ENCODE measurements at places on chromosomes 3 and 15.
A peak's percentile ranks its signal among the peaks of the same experiment; 100 is the strongest.

DNA sequence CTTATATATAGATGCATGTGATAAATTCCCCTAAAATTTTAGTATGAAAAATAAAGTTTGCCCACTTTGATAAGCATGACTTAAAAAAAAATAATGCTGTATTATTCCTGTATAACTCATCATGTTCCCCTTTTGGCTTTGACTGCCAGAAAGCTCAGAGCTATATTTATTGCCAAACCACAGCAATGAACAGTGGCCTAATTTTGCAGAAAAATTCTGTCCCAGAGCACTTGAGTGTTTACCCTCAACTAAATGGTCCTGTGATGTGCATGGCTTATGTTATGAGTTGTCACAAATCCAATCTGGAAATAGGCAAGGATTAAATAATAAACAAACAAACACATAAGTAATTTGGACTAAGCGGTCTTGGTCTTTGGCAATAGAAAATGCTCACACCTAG is 276.7 kb downstream of the SLC9A9 start:
- DNase-seq = no peak

DNA sequence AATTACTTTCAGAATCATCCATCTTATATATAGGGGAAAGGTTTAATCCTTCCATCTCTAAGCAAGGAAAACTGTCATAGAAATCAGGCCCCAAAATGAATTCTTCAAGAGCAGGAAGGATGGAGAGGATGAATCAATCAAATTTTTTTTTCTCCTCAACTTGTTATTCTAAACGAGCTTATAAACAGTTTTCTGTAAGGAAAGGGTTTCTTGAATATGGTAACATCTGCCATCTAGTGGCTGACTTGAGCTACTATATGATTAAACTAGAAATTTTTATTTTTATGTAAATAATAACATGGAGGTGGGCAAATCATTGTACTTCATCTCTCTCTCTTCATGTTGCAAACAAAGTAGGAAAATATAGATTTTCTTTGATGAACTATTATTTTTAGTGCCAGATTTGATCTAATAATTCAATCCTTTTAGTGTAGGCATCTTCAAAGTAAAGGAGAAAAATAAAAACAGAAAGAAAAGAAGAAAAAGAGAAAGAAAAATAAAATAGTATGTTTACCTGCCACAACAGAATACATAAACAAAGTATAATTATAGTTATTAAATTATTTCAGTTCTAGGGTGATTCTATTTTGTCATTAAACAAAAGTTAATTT is 146.6 kb downstream of the SERPINI1 start:
- DNase-seq = peak; percentile 19

DNA sequence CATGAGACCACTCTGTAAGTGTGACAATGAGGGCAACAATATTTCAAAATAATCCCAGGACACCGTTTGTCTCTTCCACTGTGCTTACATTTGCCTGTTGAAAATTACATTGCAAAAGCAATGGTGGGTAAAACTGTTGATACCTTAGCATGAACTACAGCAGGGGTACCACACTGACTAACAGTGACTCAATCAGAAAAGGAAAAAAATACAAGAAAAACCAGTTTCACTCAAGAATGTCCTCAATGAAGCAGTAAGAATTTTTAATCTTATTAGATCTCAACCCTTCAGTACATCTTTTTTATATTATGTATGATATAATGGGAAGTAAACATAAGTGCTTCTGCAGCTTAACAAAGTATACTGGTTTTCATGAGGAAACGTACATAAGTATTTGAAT is 1.6 kb upstream of the CCDC54 start:
- DNase-seq = no peak

GRCh38 chr15:80620931-80621330 is 74.2 kb upstream of the ABHD17C start:
- DNase-seq = no peak

- no peak for DNase-seq
Observed at GRCh38 chr15:41848631-41849030, 10.0 kb downstream of the PLA2G4B start.

- no peak for DNase-seq
Observed at GRCh38 chr15:48904758-48905157, 26.8 kb downstream of the EID1 start.

DNA sequence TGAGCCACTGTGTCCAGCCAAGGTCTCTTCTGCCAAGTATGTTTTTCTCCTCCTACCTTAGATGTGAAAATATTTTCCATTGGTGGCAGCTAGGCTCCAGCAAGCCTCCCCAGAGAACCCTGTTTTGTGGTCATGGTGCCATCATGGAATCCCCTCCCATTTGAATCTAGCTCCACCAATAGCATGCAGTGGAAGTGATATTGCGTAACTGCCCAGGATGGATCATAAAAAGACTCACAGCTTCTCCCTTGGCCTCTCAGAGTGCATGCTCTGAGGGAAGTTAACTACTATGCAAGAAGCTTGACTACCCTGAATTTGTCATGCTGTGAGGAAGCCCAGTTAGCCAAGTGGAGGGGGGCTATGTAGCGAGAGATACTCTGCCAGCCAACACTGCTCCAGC is 27.5 kb downstream of the CRYGS start:
- no peak for DNase-seq

DNA sequence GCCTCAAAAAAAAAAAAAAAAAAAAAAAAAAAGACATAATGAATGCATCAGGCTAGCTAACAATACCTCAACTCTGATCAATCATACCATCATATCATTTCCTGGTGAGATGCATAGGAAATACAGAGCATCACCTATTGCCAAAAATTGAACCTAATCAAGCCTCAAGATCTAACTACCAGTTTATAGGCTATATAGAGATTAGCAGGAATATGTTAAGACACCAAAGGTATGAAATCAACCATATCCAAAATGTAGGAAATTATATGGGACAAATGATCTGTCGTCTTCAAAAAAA is 387 bp upstream of the VPS33B start:
- no peak for DNase-seq

GRCh38 chr15:87608238-87609028 is 648.1 kb downstream of the NTRK3 start:
- DNase-seq = no peak

GRCh38 chr3:59850417-59850816 is 800.6 kb upstream of the CFAP20DC start:
- DNase-seq = no peak

DNA sequence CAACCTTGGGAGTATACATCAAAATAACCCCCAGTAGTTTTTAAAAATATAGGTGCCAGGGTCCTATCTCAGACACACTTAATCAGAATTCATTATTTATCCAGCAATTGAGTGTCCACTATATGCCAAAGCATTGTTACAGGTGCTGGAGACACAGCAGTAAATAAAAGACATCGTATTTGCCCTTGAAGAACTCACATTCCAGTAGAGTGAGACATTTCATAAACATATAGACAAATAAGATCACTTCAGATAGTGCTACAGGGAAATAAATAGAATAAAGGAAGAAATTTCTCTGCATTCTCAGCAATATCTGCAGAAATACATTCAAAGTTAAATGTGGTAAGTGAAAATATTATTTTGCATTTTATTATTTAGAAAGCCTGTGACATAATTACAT is 34.1 kb upstream of the ANKRD28 start:
- no peak for DNase-seq

GRCh38 chr3:106930086-106930485 is 447.2 kb upstream of the CCDC54 start:
- DNase-seq = no peak

GRCh38 chr15:74251131-74251811 is 15.1 kb downstream of the CCDC33 start:
- DNase-seq = no peak

DNA sequence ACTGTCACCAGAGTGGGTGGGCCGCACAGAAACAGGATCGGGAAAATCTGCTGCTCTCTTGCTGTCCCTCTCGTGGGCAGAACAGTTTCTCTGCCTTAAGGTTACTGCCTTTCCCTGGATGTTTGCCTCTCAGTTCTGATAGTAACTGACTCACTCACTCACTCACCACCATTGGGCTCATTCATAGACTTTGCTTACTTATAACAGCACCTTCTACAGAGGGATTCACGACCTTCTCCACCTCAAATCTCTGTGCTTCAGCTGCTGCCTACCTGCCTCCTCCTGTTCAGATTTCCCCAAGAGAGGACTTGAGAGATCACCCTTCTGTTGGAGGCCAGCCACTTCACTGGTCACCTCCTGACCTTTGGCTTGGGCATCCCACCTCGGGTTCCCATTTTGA is 147.7 kb upstream of the ICE2 start:
- no peak for DNase-seq

- DNase-seq = no peak
Observed at GRCh38 chr3:169083163-169083562, 580.3 kb downstream of the MECOM start.

DNA sequence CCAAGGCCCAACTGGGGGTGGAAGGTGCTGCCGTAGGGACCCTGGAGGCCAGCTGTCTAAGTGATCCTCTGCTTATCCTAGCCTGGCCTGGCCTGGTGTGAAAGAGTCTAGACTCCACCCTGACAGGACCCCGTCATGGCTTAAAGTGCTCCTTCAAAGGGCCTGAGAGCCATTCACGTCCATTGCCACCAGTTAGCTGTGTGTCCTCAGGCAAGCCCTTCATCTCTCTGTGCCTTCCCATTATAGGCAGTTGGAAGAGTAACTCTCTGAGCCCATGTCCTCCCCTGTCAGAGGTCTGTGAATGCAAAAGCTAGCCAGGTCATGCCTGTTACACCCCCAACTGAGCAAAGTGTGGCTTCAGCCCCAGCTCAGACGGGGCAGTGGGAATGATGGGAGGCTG is 9.1 kb upstream of the DNAH1 start:
- DNase-seq = no peak

GRCh38 chr3:107880702-107881101 is 210.1 kb downstream of the CD47 start:
- no peak for DNase-seq

GRCh38 chr3:115040673-115041286 is 106.3 kb downstream of the ZBTB20 start:
- peak; percentile 25 for DNase-seq

GRCh38 chr3:24945563-24945962 is 450.9 kb upstream of the THRB start:
- DNase-seq = no peak

DNA sequence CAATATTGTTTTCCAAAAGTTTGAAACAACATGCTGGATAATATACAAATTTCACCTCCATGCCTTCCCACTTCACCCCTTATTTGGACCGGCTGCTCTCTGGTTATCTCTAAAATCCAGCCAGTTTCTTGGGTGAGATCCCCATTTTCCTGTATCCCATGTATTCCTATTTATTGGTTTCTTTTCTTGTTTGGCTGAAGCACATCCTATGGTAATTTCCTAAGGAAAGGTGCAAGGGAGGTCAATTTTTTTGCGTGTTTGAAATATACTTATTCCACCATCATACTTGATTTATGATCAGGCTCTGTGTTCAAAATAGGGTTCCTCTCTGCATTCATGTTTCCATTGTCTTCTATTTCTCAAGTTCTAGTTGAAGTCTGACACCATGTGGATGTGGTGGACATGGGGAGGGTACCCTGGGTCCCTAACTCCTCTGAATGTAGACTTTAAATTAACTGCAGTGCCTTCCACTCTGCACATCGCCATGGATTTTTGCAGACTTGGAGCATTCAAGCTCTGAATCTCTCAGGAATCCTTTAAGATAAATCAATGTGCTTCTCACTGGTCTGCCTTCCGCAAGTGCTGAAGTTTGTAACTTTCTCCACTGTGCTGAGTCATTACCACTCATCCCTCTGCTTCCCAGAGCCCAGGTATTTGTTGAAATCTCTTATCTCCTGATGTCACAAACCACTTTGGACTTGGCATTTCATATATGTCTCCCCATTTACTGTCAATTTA is 52.1 kb upstream of the TLE3 start:
- peak; percentile 33 for DNase-seq

DNA sequence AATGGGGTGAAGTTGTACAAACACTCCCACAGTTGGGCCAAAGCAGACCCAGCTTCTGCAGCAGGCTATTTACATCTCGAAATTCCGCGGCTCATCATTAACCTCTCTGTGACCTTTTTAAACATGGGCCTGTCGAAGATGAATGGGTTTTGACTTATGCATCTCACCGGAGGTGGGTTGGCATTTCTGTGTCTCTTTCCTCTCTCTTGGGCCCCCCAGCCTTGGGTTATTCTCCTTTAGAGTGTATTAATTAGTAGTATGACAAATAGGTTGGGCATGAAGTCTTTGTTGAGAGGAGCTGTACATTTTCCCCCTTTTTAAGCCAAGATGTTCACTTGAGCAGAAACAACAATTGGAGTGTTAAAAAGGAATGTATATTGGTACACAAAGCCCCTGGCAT is 9.8 kb downstream of the SMAD6 start:
- no peak for DNase-seq

- DNase-seq = peak; percentile 92
Observed at GRCh38 chr3:190183121-190183520, 62.4 kb upstream of the P3H2 start.

DNA sequence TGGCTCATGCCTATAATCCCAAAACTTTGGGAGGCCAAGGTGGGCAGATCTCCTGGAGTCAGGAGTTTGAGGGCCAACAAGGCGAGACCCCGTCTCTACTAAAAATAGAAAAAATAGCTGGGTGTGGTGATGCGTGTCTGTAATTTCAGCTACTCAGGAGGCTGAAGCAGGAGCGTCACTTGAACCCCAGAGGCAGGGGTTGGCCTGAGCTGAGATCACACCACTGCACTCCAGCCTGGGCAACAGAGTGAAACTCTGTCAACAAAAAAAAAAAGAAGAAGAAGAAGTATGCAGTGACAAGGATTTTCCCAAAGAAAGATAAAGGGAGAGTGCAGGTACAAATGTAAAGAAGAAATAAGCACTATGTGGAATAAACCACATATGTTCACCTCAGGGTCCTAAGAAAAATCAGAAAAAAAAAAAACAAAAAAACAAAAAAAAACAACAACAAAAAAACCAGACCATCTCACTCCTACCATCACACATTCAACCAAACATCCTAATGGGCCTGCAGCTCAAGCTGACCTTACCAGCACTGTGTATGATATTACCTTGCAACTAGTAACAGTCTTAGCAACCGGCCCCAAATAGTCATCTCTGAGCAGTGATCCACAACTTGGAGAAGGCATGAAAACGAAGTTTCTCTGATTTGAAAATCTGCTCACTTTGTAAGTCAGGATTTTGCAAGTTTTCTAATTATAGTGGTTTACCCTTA is 296.7 kb upstream of the PROK2 start:
- DNase-seq = no peak

GRCh38 chr3:17151598-17152373 is 267.0 kb downstream of the PLCL2 start:
- DNase-seq = no peak
